T-helper 2 cell (primary cell): ENCODE measurements at places on chromosomes 16 and 17.
A peak's percentile ranks its signal among the peaks of the same experiment; 100 is the strongest.

DNA sequence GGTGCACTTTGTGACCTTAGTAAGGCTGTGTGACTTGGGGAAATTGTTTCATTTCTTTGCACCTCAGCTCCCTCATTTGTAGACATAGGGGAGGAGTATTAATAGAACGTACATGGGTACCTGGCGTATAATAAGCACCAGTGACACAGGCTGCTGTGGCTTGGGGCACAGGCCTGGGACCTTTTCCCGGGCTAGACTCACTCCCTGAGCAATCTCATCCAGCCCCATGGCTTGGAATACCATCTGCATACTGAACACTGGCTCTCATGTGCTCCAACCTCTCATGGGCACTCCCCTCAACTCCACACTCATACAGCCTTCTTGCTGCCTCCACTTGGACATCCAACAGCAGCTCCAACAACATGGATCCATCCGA is 41.0 kb upstream of the MRPS23 start:
- no peak for DNase-seq

DNA sequence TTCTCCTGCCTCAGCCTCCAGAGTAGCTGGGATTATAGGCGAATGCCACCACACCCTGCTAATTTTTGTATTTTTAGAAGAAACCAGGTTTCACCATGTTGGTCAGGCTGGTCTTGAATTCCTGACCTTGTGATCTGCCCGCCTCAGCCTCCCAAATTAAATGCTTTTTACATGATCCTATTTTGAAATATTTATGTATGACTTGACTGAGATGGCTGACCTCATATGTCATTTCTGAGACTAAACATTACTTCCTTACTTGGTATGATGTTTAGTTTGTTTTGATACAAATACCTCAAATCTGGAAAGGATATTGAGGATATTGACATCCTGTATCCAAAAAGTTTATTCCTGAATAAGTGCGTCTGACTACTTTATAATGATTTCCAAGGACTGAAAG is 11.9 kb downstream of the CALCOCO2 start:
- no peak for DNase-seq

GRCh38 chr16:87434146-87434667 is 42.1 kb downstream of the MAP1LC3B start:
- no peak for DNase-seq

- DNase-seq = no peak
Observed at GRCh38 chr17:34082404-34082803, 172.7 kb upstream of the CCL2 start.

GRCh38 chr16:74073456-74073855 is 223.2 kb upstream of the PSMD7 start:
- no peak for DNase-seq

DNA sequence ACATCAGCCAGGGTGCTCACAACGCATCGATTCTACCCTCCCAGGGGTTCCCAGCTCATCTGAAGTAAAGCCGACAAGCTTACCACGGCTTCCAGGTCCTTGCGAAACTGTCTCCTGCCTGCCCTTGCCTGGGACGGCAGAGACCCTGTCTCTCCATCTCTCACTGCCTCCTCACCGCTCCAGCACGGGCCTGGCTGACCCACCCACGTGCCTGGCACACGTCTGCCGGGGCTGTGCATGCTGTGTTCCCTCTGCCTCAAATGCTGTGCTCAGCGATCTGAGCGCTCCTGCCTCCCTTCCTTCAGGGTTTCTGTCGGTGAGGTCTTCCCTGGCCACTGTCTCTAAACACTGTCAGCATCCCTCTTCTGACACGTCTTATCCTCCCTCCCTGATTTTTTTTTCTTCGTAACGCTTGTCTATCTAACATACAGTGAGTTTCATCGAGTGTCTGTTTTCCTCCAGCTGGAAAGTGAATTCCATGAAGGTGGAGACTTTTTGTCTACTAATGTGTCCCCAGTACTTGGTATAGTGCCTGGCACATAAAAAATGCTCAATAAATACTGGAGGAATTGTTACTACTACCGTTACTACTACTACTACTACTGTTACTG is 208.4 kb downstream of the IRF8 start:
- no peak for DNase-seq

DNA sequence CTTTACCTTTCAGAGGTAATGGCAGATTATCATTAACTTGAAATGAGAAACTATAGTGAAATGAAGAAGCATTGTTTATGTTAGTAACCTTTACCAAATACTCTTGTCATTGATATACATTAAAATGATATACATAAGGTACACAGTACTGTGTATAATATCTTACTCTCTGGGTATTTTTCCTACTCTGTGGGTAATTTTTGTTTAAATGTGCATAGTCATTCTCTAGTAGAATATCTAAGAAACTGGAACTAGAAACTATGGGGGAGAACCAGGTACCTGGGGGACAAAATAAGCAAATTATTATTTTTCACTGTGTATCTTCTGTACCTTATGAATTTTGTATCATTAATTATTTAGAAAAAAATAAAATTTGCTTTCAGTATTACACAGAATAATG is 20.6 kb upstream of the PHAF1 start:
- no peak for DNase-seq

DNA sequence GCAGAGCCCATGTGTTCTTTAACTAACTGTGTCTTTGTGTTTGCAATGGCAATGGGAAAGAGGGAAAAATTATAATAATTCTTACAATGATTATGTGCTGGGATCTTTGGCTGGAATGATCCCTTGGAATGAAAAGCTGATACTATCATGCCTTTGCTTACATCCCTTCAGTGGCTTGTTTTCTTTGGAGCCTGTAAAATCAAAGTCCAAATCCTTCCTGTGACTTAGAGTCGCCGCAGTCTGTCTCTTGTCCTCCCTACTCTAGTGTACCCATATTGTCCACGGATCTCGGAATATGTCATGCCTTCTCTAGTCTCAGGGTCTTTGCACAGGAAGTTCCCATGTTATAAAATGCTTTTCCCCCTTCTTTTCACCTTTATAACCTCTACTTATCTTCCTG is 111.7 kb upstream of the MAF start:
- no peak for DNase-seq

GRCh38 chr17:71905376-71906031 is 215.3 kb upstream of the SOX9 start:
- no peak for DNase-seq

GRCh38 chr16:46954562-46954961 is 18.9 kb downstream of the DNAJA2 start:
- no peak for DNase-seq

GRCh38 chr17:17579691-17580090 is 11.8 kb downstream of the PEMT start:
- DNase-seq = no peak

GRCh38 chr17:69323806-69324205 is 3.1 kb downstream of the ABCA5 start:
- no peak for DNase-seq

DNA sequence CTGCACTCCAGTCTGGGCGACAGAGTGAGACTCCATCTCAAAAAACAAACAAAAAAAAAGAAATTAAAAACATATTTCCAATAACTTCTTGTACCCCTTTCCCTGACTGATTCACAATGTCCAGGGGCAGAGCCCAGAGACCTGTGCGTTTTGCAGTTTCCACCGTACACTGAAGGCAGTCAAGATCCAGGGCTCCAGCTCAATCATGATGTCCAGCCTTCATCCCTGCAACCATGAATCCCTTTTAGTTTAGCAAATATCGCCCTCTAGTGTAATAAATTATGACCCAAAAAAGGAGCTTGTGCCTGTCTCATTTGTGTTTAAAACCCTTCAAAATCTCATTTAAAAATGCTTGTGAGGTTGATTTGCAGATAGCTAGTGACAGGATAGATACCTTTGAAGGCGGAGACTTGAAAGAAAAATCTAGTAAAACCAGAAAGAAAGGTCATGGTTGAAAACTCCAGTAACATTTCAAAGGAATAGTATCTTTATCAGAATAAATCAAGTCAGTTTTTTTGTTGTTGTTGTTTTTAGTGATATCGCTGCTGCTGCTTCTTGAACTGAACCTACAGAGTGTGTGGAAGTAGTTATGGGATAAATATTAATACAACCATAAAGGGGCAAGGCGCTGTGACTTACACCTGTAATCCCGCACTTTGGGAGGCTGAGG is 3.7 kb upstream of the ERN1 start:
- no peak for DNase-seq

GRCh38 chr17:39775031-39775430 is 37.3 kb downstream of the GRB7 start:
- DNase-seq = no peak

DNA sequence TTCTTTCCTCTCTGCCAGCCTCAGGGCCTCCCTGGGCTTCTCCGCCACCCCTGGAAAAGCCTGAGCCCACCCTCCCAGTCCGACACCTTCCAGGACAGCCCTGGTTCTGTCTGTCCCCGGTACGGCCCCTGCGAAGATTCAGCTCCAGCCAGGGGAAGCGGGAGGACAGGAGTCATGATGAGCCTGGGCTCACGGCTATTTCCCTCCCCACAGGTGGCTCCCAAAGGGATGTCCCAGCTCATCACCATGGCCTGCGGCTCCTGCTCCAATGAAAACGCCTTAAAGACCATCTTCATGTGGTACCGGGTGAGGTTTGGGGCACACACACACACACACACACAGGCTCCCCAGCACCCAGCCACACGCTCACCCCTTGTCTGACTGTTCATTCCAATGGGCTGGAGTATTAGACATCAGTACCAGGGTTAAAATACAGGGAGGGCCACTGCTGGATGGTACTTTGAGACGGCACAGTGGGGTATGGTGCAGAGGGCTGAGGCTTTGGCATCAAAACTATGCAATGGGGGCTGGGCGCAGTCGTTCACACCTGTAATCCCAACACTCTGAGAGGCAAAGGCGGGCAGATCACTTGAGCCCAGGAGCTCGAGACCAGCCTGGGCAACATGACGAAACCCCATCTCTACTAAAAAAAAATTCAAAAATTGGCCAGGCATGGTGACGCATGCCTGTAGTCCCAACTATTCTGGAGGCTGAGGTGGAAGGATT is 32.8 kb downstream of the TMEM186 start:
- no peak for DNase-seq

GRCh38 chr17:42698736-42699414 is 16.5 kb downstream of the CNTNAP1 start:
- DNase-seq = no peak

DNA sequence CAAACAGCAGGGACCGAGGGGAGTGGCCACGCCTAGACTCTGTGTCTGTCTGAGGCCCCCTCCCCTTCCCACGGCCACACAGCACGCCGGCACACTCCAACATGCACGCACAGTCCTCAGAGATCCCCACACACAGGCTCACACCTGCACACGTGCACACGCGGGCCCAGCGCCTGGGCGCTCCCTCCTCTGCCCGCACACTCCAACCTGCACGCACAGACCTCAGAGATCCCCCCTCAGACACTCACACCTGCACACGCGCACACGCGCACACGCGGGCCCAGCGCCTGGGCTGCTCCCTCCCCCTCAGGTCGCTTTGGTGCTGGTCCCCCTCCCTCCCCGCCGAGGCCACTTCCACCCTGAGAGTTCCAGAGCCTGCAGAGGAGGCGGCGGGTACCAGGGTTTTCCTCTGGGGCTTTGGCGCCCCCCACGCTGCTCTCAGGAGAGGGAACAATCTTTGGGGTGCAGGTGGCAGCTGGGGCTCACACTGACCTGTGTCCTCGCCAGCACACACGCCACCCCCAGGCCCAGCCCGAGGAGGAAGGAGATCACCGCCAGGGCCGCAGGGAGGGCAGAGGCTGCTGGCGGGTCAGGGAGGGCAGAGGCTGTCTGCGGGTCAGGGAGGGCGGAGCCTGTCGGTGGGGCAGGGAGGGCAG is 1.6 kb downstream of the CD7 start:
- DNase-seq = peak; percentile 63

DNA sequence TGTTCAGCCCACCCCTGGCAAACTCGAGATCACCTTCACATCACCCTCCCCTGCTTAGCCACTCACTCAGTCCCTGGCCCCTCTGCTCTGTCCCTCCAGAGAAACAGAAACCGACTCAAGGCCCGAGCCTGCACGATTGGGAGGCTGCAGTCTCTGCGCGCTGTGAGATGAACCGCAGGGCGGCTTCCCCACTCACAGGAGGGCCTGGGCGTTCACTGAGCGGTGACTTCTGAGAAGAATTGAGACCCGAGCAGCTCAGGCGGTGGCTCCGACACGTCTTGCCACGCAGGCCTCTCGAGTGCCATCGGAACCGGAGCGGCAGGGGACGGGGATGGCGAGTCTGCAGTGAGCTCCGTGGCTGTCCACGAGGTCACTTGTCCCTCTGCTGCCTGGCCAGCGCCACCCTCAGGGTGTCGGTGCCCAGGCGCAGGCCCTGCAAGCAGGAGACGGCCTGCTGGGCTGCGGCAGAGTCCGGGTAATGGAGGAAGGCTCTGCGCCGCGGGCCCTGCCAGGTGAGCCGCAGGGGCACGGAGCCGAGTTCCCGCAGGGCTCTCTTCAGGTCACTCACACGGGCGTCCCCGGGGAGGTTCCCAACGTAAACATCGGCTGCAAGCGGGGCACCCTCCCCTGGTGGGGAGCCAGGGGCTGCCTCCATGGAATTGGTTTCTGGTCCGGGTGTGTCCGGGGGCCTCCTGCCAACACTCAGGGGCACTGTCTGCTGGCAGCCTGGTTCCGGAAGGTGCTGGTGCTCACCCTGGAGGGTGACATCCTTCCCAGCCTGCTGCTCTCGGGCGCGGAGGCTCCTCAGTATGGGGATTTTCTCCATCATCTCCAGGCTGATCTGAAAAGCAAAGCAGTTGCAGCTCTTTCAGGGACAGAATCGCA is 21.6 kb downstream of the FOXF1 start:
- DNase-seq = no peak

DNA sequence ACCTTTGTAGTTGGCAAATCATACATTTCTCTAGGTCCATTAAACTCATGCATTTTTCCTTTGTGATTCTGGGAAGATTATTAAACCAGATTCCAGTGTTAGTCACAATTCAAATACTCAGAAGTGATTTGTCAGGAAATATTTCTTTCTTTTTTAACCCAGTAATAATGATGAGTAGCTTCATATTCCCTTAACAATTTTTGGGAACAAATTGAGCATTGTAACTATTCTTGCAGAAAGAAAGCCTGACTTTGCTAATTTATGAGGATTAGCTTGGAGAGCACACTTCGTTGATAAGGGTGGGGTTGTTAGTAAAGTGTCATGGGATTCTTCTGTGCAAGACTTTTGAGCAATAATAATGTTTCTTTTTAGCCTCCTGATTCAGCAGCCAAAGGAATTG is 18.7 kb upstream of the KRT24 start:
- no peak for DNase-seq

DNA sequence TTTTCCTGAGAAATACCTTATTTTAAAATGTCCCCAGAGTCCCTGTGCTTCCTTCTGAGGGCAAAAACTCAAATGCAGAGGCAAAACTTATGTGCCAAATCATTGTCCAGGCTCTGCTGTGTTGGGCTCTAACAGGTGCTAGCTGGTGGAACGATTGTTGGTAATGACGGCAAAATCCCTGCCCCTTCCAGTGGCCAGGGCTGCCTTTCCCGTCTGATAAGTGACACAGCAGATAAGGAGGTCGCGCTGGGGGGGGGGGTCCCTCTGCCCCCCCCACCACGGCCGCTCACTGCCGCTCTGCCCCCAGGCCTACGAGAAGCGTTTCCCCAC is 29.1 kb downstream of the SEC14L5 start:
- no peak for DNase-seq
